HCT116 (cell line): ENCODE measurements at places on chromosomes 5 and 9. TPM values are rescaled to one million over a fixed set of nuclear protein-coding genes. Genes with fewer than 3 reads are reported as not detected.

DNA sequence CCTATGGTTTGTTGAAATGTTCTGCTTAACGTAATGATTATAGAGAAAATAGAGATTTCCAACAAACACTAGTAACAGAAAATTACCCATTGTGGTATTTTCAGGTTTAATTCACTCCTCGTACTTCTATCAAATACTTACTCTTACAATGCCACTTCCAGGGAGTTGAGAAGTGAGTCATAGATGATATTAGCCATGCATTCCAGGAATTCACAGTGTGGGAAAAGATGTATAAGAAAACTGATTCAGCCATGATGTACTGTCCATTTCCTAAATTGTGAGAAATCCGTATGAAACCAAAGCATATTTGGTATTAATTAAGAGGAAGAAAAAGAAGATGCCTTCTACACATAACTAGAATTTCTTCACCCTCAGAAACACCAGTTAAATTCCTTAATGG, 1854.6 kb upstream of the WWC1 start:
- no peaks in the 10 kb centered on the region for H3K36me3 ChIP-seq
- no peak overlapping the region for H3K27ac ChIP-seq
- H3K4me1 ChIP-seq = no peaks in the 10 kb centered on the region
- H3K4me3 ChIP-seq = no peak overlapping the region
- DNase-seq = no peak
- H3K27me3 ChIP-seq = no peaks in the 10 kb centered on the region

GRCh38 chr5:146399481-146399880, 47.7 kb upstream of the TCERG1 start:
- no peak overlapping the region for H3K27ac ChIP-seq
- peaks cover 10% of the 10 kb centered on the region; the same call in 1 of the 2 replicates for H3K27me3 ChIP-seq
- H3K4me3 ChIP-seq = no peak overlapping the region
- H3K36me3 ChIP-seq = no peaks in the 10 kb centered on the region
- no peaks in the 10 kb centered on the region for H3K4me1 ChIP-seq

GRCh38 chr5:179858241-179858585, 404 bp downstream of the MRNIP start:
- peak overlapping the region; percentile 73 for H3K27ac ChIP-seq
- H3K4me1 ChIP-seq = peaks cover 12% of the 10 kb centered on the region; the same call in 1 of the 2 replicates
- peaks cover 2% of the 10 kb centered on the region; the same call in 1 of the 2 replicates for H3K36me3 ChIP-seq
- no peaks in the 10 kb centered on the region for H3K27me3 ChIP-seq

The FAM221B gene
- total RNA-seq = not detected

The PCDHGC3 gene
- total RNA-seq = 1.2 TPM

- no peak overlapping the region for H3K4me3 ChIP-seq
- H3K27ac ChIP-seq = no peak overlapping the region
- no peaks in the 10 kb centered on the region for H3K4me1 ChIP-seq
- H3K36me3 ChIP-seq = no peaks in the 10 kb centered on the region
- DNase-seq = no peak
Observed at GRCh38 chr5:57524348-57525060, 41.9 kb upstream of the ACTBL2 start.

DNA sequence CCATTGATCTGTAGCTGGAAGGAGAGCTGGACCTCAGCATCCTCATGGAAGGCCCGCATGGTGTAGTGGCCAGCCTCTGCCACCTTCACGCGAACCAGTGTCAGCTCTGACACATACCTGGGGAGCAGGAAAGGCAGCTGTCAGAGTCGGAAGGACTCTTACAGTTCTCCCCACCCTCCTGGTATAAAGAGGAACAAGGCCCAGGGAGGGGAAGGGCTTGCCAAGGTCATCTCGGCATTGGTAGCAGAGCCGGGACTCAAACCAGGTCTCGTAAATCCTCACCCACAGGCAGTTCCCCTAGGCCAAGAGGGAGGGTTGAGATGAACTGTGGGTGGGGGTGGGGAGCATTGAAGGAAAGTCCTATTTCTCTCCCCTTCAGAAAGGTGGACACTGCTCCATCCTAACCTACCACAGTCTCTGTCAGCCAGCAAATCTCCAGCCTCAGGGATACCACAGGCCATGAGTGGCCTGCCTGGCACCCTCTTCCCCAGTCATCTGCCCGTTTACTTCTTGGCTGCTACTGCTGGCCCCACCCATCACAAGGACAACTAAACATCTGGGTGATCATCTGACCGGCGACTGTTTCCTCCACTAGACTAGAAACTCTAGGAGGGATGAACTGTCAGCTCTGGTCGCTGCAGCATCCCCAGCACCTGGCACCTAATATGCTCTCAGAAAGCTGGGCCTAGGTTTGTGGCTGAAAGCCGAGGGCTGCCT, 23.5 kb downstream of the PDGFRB start:
- H3K36me3 ChIP-seq = no peaks in the 10 kb centered on the region
- H3K4me1 ChIP-seq = peaks cover 9% of the 10 kb centered on the region; the same call in 1 of the 2 replicates
- H3K4me3 ChIP-seq = no peak overlapping the region
- H3K27ac ChIP-seq = no peak overlapping the region

The FGF18 gene
- total RNA-seq = 0.96 TPM

GRCh38 chr5:1515921-1516571, 7.7 kb downstream of the LPCAT1 start:
- peak overlapping the region; percentile 63 for H3K27ac ChIP-seq
- H3K36me3 ChIP-seq = peaks cover 14% of the 10 kb centered on the region
- H3K4me1 ChIP-seq = peaks cover 48% of the 10 kb centered on the region

GRCh38 chr5:156380848-156381247, 53.9 kb downstream of the SGCD start:
- DNase-seq = no peak
- no peak overlapping the region for H3K4me3 ChIP-seq
- no peak overlapping the region for H3K27ac ChIP-seq
- H3K27me3 ChIP-seq = no peaks in the 10 kb centered on the region
- H3K4me1 ChIP-seq = no peaks in the 10 kb centered on the region

GRCh38 chr9:20914556-20914955, 116.9 kb downstream of the HACD4 start:
- H3K4me3 ChIP-seq = no peak overlapping the region
- H3K36me3 ChIP-seq = no peaks in the 10 kb centered on the region
- no peak overlapping the region for H3K27ac ChIP-seq
- no peaks in the 10 kb centered on the region for H3K27me3 ChIP-seq
- H3K4me1 ChIP-seq = no peaks in the 10 kb centered on the region
- DNase-seq = no peak

DNA sequence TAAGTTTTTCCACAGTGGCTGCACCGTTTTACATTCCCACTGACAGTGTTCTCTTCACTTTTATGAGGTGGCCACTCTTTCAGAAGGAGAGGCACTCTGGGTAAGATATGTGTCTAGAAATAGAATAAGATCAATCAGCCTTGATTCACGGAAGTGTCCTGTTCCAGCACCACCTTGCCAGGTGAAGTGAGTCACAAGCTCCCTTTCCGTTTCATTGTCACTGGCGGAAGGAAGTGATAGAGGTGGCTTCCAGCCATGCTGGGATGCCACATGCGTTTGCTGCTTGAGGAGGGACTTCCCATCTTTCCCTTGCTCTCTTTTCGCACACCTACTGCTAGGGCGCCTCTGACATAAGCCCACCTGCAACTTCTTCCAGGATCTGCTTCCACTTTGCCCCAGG, 217.1 kb downstream of the PIK3R1 start:
- H3K4me3 ChIP-seq = no peak overlapping the region; the same call in 1 of the 2 replicates
- no peaks in the 10 kb centered on the region for H3K36me3 ChIP-seq
- H3K27me3 ChIP-seq = no peaks in the 10 kb centered on the region
- peaks cover 24% of the 10 kb centered on the region for H3K4me1 ChIP-seq
- peak; percentile 68 for DNase-seq

The THOC3 gene
- total RNA-seq = 111 TPM

The TNC gene
- total RNA-seq = 0.49 TPM

The DENND1A gene
- total RNA-seq = 33.0 TPM

- no peaks in the 10 kb centered on the region for H3K27me3 ChIP-seq
- DNase-seq = no peak
- H3K4me1 ChIP-seq = no peaks in the 10 kb centered on the region
- no peaks in the 10 kb centered on the region for H3K36me3 ChIP-seq
- H3K4me3 ChIP-seq = no peak overlapping the region
Observed at GRCh38 chr9:104027295-104027694, 66.8 kb upstream of the SMC2 start.

DNA sequence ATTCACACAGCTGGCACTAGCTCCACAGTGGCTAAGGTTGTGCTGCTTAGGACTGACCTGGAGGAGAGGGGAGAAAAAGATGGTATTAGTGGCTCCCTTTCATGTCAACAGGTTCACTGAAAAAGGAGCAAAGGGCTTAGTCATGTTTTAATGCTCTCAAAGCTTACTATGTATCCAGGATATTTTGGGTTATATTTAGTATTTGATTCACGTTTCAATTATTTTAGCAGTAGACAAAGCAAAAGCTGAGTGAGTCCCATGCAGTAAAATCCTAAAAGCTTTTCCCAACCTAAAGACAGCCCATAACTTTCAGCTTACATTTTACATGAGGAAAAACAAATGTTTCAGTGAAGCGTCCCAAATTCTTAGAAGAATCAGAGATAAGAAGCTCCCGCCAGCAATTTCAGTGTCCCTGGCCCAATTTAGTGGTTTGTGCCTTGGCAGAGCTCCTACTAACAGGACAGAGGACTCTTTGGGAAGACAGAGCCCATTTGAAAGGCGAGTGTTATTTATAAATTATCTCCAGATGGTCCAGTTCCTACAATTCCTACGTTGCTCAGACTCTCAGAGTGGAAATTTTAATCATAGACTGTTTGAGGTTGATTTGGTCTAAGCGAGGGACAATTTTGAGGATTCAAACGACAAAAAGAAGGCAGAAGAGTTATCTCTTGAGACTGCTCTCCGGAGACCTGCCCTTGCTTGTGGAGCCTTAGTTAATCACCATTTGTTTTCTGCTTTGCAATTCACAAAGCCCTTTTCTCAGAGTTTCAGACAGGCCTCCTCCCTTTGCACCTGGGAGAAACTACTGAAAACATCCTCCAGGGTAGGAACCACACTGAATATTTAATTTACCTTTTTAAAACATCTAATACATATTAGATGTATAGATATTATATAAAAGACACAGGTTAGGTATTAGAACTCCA, 225.0 kb upstream of the ANKRD55 start:
- no peaks in the 10 kb centered on the region for H3K36me3 ChIP-seq
- H3K27me3 ChIP-seq = no peaks in the 10 kb centered on the region
- no peak overlapping the region for H3K27ac ChIP-seq
- no peak overlapping the region for H3K4me3 ChIP-seq
- DNase-seq = no peak
- no peaks in the 10 kb centered on the region for H3K4me1 ChIP-seq
